ENCODE measurements at places on chromosomes 5 and 9.
A peak's percentile ranks its signal among the peaks of the same experiment; 100 is the strongest.

DNA sequence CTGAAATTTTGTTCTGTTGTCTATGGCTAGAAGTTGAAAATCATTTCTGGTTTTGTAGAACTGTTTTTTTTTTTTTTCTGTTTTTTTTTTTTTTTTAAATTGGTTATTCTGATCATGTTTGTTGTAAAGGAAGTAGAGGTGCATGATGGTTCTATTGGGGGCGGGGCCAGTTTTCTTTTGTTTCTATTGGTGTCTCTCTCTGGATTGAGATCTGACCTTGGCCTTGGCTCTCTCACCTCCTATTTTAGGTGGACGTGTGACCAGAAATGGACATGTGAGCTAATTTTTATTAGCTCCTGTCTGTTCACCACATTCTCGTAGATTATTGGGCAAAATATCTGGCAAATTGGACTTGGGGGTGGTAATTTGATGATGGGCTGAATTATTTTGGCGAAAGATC lies 3.2 kb downstream of the ZNF618 start:
- DNase-seq, result no peak

GRCh38 chr9:98563212-98563907 lies 145.4 kb downstream of the GABBR2 start:
- DNase-seq, result no peak

GRCh38 chr9:81363916-81364480 lies 325.3 kb downstream of the TLE1 start:
- no peak for DNase-seq

DNA sequence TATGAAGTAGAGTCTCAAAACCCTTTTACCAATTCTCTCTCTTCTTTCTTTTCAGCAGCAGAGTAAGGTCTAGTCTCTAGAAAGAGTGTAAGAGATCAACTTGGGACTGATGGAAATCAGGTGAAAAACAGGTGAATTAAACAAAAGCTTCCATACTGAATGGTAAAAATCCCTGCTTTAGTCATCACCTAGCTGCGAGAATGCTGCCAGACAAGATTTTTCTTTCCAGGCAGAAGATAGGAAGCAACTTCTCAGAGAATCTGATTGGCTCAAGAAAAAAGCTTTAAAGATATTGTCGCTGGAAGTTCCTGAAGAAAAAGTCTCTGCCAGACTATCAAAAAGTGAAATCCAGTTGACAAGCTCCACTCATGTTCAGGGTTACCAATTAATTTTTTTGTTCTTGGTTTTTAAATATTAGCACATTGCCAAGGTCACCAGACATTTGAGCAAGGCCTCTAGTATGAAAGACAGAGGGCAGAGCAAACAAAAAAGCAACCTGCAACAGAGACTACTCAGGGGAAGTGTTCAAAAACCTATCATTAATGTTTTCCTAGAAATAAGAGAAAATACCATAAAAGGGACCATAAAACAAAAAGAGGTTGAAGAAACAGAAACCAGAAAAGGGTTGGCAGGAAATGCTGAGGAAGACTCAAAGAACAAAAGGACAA lies 9.3 kb downstream of the CDO1 start:
- no peak for DNase-seq

- peak; percentile 20 for DNase-seq
Measured at GRCh38 chr9:133238851-133239532, 29.9 kb upstream of the OBP2B start.

- no peak for DNase-seq
Measured at GRCh38 chr9:21357479-21358460, 7.1 kb upstream of the IFNA6 start.

DNA sequence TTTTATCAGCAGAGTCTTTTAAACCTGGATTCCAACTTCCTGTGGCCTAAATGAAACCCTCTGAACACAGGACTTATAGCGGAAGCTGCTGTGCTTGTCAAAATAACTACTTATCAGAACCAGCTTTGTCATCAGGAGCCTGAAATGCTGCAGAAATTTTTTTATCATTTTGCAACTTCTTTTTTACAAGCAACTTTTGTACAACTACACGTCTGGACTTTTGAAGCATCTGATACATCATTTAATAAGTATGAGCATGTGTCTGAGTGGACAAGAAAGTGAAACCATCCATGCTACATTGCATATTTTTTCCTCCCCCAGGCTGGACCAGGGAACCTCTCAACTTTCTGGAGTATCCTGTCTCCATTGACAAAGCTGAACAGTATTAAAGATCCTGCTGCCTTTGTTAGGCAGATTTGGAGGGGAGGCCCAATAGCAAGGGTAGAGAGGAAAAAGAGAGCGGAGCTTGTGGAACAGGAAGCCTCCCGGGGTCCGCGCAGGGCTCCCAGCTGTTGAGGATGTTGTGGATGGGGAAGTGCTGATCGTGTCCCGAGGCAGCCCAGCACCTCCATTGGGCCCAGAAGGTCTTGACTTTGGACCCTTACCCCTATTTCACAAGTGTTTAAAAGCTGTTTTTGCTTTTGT lies 196.6 kb downstream of the MSX2 start:
- DNase-seq, result no peak

DNA sequence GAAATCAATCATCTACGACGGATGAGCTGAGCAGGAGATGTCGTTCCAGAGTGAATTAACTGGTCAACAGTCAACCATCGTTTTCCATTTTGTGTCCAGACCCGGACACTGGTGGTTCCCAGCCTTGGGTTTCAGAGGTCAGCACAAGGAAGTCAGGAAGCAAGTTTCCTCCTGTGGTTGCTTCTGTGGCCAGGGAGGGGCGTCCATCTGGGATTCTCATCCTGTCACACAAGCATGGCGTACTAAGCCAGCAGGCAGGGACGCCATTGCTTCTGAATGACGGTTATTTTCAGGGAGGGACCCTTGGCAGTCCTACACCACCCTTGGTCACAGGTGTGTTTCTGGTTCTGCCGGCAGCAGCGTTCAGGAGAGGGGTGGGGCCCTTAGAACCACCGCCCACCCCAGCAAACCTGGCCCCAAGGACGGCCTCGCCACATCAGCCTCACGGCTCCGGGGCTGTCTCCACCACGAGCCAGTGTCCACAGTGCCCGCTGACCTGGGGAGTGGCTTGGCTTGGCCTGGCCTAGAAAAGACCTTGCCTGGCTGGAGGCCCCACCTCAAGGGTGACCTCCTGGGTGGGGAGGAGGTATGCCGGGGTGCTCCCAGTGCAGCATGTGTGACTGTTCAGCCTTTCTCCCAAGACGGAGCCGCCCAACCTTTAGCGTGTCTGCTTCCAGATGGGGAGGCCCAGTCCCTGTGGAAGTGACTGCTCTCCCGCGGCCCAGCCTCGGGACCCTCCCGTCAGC lies 25.2 kb downstream of the NDUFS6 start:
- no peak for DNase-seq

GRCh38 chr5:73412597-73412988 lies 36.0 kb downstream of the FOXD1 start:
- DNase-seq, result no peak

GRCh38 chr5:36576721-36577120 lies 29.7 kb upstream of the SLC1A3 start:
- DNase-seq, result no peak
